ENCODE measurements at places on chromosomes 7 and 10.

GRCh38 chr7:139297795-139298194 is 43.3 kb upstream of the FMC1 start:
- no peak for DNase-seq

- no peak for DNase-seq
Observed at GRCh38 chr7:22855049-22855392, 32.4 kb upstream of the TOMM7 start.

- DNase-seq = no peak
Observed at GRCh38 chr7:7077945-7078344, 104.4 kb upstream of the C1GALT1 start.

- no peak for DNase-seq
Observed at GRCh38 chr7:11570205-11570604, 261.8 kb downstream of the THSD7A start.

- DNase-seq = no peak
Observed at GRCh38 chr10:5509236-5509635, 9.9 kb upstream of the CALML5 start.

GRCh38 chr7:158931804-158932298 is 75.5 kb downstream of the DYNC2I1 start:
- DNase-seq = no peak

DNA sequence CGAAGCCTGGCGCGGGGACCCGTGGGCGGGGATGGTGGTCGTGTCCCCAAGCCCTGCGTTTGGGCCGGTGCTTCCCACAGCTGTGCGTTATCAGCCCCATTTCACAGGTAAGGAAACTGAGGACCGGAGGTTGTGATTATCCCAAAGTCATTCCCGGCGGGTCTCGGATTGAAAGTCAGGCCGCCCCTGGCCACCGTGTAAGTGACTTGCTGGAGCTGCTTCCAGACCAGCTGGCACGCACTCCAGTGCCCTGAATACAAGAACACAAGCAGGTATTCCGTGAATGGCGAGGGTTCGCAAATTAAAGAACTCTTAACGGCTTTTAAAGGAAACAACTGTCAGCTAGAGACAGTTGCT is 675 bp upstream of the ATE1 start:
- peak; percentile 15 for DNase-seq

DNA sequence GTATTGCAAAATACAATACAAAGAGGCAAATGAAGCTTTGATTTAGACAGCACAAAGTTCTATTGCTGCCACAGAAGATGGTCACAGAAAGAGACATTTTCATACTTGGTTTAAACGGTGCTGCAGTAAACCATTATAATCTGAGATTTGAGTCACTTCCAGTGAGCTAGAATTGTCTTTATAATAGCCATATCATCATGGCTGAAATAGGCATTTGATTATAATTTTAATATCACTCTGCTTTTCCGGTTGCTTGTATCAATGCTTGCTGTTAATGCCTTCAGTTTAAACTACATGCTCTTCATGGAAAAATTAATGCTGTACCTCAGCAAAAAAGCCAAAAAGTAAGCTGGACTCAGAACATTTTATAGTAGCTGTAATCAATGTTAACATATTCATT is 48.5 kb downstream of the CPEB3 start:
- no peak for DNase-seq

GRCh38 chr10:128875030-128875744 is 591.9 kb upstream of the MGMT start:
- DNase-seq = no peak

DNA sequence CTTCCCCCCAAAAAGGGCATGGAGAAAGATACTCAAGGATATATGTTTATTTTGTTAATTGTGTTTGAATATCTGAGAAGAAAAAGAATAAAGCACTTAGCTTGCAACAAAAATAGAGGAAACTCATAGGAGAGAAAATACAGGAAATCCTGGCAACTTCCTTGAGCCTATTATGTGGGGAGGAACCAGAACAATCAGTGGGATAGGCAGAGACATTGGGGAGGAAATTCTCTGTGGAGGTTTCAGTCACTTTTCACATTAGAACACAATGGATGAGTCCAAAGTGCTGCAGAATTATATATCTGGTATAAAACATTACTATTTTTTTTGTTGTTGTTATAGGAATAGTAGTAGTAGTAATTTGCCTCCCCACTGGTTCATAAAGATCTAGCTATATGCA is 240.1 kb downstream of the THSD7A start:
- no peak for DNase-seq

All from CD4-positive, alpha-beta T cell treated with Interleukin-21 for 1 hour (primary cell).